ENCODE measurements at places on chromosomes 12 and 14.

- DNase-seq, result peak; percentile 62
Measured at GRCh38 chr14:104130974-104131651, 7.3 kb upstream of the KIF26A start.

DNA sequence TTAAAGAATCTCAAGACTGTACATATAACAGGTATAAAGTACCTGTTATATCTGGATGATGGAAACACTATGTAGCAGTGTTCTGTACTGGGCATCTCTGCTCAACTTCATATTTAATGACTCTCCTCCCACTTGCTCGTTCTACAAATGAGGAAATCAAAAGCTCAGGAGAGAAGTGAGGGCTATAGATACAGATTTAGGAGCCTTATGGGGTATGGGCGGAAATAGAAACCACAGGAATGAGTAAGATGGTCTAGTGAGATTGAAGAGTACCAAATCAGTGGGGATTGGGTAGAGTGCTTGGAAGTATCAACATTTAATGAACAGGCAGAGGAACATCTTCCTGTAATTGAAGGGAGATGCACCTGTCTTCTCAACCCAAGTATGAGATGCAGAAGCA is 23.8 kb upstream of the POLR3B start:
- no peak for DNase-seq

DNA sequence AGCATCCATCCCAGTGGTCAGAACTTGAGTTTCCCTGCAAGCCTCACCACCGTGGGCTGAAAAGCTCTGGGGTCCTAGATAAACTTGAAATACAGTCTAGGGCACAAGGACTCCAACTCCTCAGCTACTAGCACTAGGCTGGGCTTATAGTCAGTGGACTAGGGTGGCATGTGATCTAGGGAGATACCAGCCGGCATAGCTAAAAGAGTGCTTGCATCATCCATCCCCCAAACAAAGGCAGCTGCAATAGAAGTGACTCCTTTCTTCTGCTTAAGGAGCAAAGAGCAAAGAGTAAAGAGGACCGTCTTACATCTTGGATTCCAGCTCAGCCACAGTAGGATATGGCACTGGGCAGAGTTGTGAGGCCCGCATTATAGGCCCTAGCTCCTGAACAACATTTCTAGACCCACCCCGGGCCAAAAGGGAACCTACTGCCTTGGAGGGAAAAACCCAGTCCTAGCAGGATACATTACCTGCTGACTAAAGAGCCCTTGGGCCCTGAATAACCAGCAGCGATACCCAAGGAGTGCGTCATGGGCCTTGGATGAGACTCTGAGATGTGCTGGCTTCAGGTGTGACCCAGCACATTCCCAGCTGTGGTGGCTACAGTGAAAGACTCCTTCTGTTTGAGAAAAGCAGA is 17.9 kb upstream of the SOS2 start:
- DNase-seq, result no peak

DNA sequence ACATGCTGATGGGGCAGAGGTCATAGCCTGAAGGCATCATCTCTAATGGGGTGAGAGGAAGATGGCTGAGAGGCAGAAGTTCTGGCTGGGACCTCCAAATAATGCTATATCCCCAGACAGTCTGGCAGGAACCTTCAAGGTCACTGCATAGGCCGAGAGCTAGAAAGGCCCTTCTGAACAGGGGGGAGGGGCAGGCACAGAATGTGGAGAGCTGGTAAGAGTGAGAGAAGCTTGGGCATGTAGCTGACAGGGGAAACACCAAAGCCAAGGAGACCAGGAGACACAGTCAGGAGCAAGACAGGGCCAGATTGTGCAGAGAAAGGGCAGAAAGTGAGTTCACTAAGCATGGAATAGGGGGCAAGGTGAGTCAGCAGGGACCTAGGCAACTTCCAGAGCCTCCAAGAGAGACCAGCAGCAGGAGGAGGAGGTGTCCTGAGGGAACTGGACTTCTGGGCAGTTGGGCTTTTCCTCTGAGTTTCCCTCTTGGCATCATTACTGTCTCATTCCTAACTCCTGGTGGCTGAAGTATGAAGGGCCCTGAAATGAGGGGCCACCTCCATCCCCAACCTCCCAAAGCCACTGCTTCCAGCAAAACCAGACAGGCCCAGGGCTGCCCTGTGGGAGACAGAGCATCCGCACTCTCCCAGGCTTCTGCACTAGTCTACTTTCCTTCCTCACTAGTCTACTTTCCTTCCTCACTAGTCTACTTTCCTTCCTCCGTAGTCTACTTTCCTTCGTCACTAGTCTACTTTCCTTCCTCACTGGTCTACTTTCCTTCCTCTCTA is 17.1 kb downstream of the ANO2 start:
- no peak for DNase-seq

DNA sequence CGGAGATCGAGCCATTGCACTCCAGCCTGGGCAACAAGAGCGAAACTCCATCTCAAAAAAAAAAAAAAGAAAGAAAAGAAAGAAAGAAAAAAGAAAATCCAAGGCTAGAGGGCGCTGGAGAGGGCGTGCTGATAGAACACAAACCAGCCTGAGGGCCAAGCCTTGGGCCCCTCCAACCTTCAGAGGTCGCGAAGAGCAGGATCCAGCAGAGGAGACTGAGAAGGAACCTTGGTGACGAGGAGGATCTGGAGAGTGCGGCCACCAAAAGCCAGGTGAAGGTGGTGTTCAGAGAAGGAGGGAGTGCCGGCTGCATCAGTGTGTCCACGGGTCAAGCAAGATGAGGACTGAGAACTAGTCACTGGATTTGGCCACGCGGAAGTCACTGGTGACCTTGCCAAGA is 4.1 kb upstream of the DYNC1H1 start:
- DNase-seq, result no peak

GRCh38 chr12:9741726-9742125 is 8.8 kb upstream of the CLECL1 start:
- no peak for DNase-seq

GRCh38 chr12:93060666-93061472 is 131.8 kb upstream of the EEA1 start:
- no peak for DNase-seq

DNA sequence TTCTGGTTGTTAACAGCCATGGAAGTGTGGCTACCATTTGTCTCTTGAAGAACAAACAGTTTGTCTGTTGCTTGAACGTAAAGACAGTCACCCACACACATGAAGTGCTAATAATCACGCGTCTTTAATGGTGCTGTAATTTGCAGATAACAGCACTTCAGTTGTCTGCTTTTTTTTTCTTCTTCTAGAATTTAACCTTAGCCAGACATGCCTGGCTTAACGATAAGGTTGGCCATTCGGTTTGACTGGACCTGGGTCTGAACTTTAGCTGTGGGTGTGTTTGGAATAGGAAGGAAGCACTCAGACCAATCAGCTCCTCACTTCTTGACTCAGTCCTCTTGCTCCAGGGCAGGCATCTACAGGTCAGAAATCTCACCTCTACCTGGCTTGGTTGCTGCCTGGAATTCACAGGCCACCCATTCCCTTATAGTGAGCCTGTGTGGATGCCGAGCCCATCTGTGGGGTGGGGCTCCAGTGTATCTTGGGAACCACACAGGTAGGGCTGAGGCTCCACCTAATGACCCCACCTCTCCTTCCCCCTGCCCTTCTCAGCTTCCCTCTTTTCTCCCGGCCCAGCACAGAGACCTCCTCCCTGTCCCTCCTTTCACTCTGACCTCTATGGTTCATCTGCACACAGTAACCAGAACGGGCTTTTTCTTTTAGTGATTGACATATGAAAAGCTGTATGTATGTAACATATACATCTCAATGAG is 246.4 kb upstream of the PWP1 start:
- no peak for DNase-seq
